Stimulated activated naive CD8-positive, alpha-beta T cell treated with anti-CD3 and anti-CD28 coated beads, Interleukin-15, Interleukin-2, amounts not matched to agents 100 U/mL and 50 U/mL, for 24 hours (primary cell): ENCODE measurements at places on chromosomes 4 and X.
A peak's percentile ranks its signal among the peaks of the same experiment; 100 is the strongest.

- no peak for DNase-seq
These were observed 7.7 kb downstream of the NKX3-2 start for GRCh38 chr4:13536607-13537006.

GRCh38 chr4:173403051-173403450 is 4.1 kb upstream of the SCRG1 start:
- no peak for DNase-seq

- DNase-seq: no peak
These were observed 40.8 kb downstream of the STK26 start for GRCh38 chrX:132063862-132064261.

- peak; percentile 16 for DNase-seq
These were observed 15.0 kb upstream of the STS start for GRCh38 chrX:7132335-7133049.

GRCh38 chr4:65798498-65799127 is 128.3 kb upstream of the EPHA5 start:
- no peak for DNase-seq

DNA sequence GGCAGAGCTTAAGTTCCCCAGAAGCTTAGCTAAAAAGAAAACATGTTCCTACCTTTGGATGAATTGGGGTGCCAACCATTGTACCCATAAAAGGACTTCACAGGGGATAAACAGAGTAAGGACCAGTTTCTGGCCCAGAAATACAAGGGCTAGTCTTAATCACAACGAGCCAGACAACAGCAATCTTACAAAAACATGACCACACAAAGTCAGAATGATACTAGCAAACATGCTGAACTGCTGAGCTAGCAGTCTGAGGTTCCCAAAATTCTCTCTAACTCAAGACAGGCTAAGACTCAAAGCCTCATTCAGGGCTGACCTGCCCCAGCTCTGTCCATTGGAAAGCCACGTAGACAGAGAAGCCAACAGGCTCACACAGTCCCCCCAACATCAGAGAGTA is 40.3 kb downstream of the ATP11C start:
- DNase-seq: no peak

DNA sequence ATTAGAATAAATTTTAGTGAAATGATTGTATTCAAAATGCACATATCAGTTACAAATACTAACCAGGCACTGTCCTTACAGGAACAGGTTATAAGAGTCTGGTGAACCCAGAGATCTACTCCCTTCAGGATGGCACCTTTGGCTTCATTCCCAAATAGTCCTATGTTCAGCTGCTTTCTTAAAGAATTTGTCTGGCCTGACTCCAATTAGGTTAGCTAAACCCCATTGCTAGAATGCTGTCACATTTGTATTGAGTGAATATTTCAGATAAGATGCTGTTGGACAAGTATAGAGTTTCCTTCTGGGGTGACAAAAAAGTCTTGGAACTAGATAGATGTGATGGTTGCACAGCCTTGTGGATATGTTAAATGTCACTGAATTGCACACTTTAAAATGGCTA is 69.4 kb downstream of the EFHC2 start:
- no peak for DNase-seq

GRCh38 chrX:21715337-21715736 is 42.6 kb downstream of the SMPX start:
- no peak for DNase-seq

DNA sequence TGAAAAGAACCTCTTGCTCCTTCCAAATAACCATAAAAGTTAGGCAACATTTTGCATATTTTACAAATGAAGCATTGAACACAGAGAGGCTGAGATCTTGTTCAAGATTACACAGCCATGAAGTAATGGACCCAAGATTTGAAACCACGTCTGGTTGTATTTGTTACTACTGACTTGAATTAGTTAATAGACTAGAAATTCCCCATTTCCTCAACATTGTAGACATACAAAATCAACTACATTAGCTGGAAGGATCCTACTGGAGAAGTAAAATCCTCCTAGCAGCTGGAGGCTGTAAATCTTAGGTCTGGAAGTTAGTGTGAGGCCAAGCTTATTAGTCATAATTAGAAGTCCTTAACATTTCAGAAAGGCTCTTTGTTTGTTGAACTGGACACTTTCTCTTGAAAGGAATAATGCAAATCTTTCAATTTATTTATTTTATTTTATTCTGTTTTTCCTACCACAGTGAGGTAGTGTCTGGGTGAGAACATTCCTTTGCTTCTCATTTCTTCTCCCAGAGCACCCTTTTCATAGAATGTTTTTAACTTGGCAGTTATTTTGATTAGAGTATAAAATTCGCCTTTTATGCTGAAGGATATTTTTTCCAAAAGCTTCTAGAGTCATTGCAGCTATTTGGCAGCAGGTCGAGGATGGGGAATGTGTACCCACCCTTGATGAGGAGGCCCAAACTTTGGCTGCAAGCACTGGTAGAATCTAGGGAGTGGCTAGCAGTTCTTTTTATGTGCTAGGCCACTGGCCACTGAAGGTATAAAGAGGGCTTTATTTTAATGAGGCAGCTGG is 62.0 kb upstream of the CLNK start:
- no peak for DNase-seq

- no peak for DNase-seq
These were observed 212.5 kb downstream of the SPATA18 start for GRCh38 chr4:52263607-52264006.

DNA sequence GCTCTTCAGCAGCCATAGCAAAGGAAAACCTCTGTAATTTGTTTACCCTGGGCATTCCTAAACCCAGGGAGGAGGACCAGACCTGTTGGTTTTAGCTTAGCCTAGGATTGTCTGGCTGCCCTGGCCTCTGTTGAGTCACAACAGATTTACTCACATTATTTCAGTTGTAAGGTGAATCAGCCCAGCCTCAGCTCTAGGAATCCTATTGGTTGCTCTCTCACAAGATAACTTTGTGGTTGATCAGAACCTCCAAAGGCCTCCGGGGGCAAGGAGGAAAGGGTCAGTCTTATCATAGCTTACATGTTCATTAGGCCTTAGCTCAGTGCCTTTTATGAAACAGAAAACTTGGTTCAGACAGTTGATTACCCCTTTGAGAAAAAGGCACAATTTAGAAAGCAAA is 41.0 kb downstream of the PDK3 start:
- DNase-seq: no peak

DNA sequence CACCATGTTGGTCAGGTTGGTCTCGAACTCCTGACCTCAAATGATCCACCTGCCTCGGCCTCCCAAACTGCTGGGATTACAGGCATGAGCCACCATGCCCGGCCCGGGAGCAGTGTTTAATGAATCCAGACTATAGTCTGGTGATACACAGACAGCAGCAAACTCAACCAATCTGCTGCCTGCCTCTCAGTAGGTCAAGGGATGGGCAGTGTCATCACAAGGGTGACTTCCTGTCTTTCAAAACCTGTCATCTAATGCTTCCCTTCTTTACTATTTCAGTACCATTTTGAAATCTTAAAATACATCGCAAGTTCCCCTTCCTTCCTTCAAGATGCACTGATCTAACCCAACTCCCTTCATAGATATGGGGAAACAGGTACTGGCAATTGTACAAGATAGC is 8.4 kb downstream of the RPL39 start:
- DNase-seq: no peak

GRCh38 chrX:53283099-53283498 is 1.7 kb upstream of the IQSEC2 start:
- no peak for DNase-seq

GRCh38 chr4:124884316-124884715 is 171.8 kb upstream of the ANKRD50 start:
- no peak for DNase-seq

DNA sequence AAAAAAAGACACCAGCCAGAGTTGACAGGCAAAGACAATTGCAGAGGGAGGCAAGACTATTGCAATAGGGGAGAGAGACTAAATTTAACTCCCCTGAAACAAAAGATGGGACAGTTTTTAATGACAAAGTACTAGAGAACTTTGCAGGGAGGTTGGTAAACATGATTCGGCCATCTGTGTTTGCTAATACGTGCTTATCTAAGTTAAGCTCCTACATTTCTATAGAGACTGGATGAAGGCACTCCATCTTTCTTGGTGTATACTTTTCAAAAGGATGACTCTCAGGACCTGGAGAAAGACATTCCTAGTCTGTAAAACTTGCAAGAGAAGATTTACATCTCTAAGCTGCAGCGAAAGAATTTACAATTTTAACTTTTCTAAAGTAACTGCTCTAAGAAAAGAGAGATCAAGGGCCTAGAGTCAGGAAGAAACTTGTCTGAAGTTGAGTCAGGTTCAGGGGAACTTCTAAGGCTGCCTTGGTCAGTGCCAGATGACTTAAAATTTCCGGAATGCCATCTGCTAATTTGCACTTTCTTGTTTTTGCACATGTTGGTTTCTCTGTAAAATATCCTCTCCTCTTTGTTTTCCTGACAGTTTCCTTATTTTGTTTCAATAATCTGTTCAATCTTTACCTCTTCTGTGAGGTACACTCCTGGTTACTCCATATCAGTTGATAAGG is 10.6 kb downstream of the ADAM29 start:
- DNase-seq: no peak

GRCh38 chrX:152915541-152916241 is 17.8 kb downstream of the ZNF185 start:
- DNase-seq: peak; percentile 16

DNA sequence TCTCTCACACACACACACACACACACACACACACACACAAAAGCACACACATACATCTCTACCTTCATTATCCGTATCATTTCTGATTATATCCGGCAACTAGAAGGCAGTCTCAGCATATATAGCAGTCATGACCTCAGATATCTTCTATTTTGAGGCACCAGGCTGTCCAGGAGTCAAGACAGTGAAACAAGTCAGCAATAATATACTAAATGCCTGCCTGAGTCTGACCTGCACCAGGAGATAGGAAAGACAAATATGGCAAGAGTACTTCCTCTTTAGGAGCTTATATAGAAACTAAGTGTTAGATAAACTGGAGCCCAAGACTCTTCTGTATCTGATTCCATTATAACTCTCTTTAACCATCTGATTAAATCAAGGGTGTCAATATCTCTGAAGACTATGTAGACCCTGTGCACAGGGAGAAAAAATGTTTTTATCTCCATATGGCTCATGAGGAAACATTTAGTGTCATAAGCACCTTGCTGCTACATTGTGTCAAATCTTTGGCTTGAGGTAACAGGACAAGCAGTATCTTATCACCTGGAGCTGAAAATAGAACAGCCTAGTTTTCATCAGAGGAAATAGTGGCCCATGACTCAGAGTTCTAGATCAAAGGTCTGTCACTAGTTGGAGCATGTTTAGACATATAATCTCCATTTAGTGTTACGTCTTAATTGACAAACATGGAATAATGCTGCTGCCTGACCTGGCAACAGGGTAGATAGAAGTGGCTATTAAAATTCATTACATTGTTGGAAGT is 27.0 kb upstream of the FAM47B start:
- no peak for DNase-seq

- DNase-seq: no peak
These were observed 8.0 kb downstream of the ATP2B3 start for GRCh38 chrX:153525451-153525850.

- peak; percentile 32 for DNase-seq
These were observed 2.6 kb downstream of the CTBP1 start for GRCh38 chr4:1246111-1246881.

DNA sequence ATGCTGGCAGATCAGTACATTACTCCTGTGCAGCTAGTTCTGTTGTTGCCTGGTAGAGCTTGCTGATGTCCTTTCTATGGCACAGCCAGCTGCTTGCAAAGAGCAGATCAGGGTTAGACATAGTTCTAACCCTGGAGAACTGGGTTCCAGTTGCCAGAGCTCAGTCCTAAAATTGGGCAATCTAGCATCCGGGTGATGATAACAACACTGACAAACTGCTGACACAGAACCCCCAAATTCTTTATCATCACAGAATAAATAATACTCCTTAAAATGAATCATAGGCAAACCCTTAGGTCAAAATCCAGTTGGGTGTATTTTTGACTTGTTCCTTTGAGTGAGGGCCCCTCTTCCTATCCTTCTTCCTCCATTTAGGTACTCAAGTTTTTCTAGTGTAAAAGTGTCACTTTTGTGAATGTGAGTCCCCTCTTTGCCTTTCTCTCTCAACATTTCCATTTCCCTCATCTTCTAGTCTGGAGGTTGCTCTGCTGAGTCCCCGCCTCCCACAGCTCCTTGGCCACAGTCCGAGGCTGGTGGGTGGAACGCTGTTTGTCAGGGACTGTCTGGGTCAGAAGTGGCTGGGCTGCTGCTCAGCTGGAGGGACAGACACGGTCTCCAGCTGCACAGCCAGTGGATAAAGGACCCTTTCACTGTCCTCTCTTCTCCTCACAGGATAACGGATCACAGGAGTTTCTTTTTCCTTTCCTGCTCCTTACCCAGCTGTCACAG is 93.6 kb upstream of the RASGEF1B start:
- DNase-seq: no peak

- DNase-seq: no peak
These were observed 3.4 kb downstream of the MAGEB5 start for GRCh38 chrX:26219351-26219750.

- no peak for DNase-seq
These were observed 329.8 kb downstream of the NR3C2 start for GRCh38 chr4:148112231-148112982.

GRCh38 chr4:68732653-68733466 is 62.4 kb upstream of the UGT2B15 start:
- no peak for DNase-seq

DNA sequence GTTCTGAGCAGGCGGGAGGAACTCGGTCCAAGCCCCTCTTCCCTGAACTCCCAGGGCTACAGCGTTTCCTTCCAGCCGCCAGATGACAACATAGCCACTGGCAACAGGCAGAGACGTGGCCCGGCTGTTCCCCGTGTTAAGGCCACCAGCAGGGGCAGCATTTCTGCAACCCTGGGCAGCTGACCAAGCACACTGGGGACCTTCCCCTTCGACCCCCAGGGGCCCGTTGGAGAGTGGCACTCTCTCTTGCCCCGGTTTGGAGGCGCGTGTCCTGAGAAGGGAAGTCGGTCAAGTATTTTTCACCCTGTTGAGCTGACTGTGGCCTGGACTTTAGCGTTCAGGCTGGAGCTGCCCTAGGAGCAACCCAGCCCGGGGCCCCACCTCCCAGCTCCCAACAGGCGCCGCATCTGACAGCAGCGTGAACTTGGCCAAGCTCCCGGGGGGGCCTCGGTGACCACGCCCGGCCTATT is 37.6 kb downstream of the ZBTB49 start:
- DNase-seq: no peak

GRCh38 chrX:110699109-110699508 is 96.5 kb downstream of the CHRDL1 start:
- no peak for DNase-seq

- DNase-seq: no peak
These were observed 7.0 kb downstream of the FHIP1A start for GRCh38 chr4:151415978-151416377.

DNA sequence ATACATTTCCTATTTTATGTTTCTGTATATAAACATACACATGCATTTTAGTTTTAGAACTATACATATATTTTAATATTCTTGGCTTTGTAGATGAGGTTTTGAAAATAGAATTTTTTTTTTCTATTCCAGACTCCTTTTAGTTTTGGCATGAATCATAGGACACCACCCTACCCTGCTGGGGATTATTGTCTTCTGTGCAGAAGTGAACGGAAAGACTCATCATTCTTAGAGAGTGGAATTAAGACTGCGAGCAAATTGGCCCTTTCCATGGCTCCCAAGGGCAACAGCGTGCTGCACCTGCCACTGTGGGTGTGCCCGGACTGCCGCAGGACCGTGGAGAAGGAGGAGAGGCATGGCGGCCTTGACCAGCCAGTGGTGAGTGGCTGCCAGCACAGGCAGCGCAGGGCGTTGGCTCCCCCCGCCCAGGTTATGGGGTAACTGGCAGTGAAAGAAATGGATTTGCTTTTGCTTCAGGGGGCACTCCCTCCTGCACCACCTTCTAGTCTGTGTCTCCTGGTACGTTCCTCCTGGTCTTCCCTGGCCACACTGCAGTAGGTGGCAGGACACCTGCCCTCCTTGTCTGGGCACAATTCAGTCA is 59.6 kb downstream of the FAM193A start:
- no peak for DNase-seq
